ENCODE measurements at places on chromosomes 3 and 15.

DNA sequence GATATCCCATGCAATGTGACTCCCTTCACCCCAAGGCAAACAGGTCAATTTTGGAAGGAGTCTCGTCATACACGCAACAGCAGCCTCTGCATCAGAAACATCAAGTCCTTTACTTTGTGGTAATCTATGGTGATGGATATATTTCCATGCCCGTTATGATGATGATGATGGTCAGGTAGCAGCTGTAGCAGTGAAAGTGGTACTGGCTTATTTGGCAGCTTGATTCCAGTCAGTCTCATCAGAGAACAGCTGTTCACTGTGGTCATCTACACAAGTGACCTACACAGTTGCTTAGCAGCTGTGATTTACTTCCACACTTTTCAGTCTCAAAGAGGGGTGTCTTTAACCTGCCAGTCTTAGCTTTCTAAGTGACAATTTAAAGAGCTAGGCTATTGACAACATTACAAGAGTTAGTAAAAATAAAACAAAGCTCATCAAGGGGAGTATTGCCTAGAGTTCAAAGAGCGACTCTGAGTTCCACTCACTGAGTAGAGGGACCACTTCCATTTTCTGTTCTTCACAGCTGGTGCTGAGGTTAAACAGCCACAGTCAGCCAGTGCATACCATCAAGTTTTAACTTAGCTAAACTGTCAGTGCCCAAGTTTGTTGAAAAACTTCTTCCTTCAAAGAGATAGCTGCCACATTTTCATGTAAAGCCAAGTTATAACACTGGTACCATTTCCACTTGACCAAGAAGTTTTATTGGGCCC lies 587.4 kb upstream of the KCNMB2 start:
- DNase-seq, result no peak

GRCh38 chr3:106734712-106735111 lies 642.5 kb upstream of the CCDC54 start:
- no peak for DNase-seq

DNA sequence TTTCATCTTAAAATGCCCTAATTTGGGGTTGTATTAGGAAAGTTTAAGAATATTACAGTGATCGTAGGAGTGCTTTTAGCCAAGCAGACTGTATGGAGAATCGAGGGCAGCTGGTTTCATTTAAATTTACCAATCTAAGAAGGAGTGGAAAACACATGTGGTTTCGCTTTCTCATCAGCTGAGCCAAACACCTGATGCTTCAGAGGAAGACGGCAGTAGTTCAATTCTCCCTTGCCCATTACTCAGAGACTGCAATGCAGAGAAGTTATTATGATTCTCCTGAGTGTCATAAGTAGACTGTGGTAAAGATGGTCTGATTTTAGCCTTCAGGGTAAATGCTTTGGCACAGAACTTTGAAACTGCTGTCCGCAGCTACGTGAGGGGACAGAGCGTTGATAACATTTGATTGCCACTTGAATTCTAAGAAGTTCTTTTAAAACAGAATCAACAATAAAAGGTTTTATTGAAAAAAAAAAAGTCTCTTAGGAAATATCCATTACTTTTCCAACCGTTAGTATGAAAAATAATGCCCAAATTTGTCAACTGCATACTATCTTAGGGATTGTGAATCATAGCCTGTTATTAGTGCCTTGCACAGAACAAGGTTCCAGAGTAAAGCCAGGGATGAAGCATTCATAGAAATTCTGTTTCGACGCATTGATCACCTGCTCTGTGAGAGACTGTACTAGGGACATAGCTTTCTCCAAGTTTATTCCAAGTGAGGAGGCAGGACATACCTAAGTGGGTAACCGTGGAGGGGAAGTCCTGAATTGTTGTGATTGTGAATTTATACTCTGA lies 25.6 kb downstream of the LYSMD4 start:
- DNase-seq, result no peak

GRCh38 chr3:55720614-55721013 lies 233.5 kb upstream of the WNT5A start:
- DNase-seq, result no peak

DNA sequence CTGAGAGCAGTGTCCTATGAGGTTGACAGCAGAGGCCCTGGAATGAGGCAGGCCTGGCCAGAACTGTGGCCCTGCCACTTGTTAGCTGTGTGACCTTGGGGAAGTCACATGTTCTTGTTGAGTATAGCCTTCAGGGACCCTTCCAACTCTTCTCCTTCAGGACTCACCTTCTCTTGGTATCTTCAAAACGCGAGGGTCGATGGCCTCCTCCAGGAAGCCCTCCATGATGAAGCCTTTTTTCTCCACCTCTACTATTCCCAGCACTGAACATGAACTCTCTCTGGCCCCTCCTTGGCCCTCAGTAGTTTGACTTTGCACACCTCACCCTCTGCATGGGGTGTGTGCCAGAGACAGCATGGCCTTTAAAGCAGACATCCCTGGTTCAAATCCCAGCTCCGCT lies 195.1 kb upstream of the LINGO1 start:
- DNase-seq, result no peak

GRCh38 chr3:158531334-158531733 lies 39.7 kb upstream of the MLF1 start:
- DNase-seq, result peak; percentile 2

DNA sequence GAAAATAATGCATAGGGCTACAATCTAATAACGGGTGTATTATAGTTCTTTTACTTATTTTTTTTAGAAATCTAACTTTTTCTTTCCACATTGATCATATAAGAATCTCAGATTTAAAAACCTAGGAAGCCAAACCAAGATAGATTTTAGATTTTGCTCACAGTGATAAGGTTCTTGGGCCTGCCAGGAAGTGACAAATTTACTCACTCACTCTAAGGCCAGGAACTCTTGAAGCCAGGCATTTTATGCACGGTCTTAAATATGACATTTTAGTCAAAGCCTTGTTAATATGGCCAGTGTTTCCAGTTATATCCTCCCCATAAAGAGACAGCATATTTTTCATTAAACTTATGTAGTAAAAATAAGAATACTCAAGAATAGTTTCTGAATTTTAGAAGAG lies 271.4 kb downstream of the SQOR start:
- DNase-seq, result no peak

DNA sequence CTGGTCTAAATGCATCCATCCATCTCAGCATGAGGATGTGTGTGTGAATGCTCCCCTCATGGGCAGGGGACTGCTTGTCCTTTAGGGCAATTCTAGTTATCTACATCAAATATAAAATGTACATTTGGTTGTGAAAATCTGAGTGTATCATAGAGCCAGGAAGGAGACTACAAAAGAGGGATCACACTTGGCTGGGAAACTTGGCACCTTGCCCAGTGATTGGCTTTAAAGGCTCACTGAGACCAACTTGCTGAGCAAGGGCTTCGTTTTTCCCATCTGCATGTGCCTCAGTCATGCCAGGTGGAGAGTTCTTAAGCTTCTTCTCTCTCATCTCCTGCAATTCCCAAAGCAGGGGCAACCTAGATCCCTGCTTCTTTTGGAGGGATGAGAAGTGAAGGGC lies 5.2 kb downstream of the CAPN3 start:
- peak; percentile 1 for DNase-seq

DNA sequence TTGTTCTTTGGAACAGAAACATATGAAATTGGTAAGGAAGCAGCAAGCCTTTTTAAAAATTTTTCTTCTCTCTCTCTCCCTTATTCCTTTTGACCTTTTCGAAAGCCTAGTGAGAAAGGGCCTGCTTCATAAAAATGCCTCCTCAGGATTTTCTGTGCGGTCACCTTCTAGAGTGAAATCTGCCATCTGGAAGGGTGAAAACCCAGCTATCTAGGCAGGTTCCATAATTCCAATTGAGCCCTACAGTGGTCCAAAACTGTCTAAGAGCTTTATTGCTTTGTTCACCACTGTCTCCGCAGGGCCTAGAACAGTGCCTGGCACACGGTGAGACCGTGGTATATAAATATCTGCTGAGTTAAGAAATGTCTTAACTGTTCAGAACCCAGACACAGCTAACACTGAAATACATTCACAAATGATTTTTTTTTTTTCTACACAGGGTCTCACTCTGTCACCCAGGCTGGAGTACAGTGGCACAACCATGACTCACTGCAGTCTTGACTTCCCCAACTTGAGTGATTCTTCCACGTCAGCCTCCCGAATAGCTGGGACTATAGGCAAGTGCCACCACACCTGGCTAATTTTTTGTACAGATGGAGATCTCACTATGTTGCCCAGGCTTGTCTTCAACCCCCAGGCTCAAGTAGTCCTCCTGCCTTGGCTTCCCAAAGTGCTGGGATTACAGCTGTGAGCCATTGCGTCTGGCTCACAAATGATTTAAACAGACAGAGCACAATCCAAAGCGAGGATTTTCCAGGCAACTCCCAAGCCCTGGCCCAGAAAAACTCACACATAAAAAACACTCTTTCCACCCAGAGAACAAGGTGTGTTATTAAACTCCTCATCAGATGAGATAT lies 64.4 kb downstream of the FRMD4B start:
- DNase-seq, result no peak

DNA sequence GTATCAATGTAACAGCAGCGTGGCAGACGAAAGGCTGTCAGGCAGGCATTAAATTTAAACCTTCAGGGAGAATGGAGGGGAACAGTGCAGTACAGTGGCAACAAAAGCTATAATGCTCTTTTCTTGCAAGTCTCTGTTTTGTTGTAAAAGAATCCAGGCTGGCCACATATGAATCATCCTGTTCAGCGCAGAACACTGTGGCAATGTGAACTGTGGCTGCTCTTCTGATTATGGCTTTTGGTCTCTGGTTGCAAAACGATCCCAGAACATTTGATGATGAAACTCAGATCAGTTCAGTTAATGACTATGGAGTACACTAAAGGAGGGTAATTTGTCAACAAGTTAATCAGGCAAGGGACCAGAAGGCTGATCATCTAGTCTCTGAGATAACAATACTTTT lies 219.7 kb upstream of the SGO1 start:
- DNase-seq, result no peak

DNA sequence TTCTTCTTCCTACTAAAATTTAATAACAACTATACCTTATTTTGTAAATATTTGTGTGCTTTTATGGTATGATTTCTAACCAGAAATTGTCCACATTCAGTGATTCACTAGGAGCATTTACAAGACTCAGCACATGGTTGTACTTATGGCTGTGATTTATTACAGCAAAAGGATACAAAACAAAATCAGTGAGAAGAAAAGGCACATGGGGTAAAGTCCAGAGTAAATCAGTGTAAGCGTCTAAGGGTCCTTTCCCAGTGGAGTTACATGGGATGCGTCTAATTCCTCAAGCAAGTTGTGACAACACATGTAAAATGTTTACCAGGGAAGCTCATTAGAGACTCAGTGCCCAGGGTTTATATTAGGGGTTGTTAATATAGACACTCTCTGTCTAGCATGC lies 31.1 kb downstream of the RNF13 start:
- DNase-seq, result no peak

DNA sequence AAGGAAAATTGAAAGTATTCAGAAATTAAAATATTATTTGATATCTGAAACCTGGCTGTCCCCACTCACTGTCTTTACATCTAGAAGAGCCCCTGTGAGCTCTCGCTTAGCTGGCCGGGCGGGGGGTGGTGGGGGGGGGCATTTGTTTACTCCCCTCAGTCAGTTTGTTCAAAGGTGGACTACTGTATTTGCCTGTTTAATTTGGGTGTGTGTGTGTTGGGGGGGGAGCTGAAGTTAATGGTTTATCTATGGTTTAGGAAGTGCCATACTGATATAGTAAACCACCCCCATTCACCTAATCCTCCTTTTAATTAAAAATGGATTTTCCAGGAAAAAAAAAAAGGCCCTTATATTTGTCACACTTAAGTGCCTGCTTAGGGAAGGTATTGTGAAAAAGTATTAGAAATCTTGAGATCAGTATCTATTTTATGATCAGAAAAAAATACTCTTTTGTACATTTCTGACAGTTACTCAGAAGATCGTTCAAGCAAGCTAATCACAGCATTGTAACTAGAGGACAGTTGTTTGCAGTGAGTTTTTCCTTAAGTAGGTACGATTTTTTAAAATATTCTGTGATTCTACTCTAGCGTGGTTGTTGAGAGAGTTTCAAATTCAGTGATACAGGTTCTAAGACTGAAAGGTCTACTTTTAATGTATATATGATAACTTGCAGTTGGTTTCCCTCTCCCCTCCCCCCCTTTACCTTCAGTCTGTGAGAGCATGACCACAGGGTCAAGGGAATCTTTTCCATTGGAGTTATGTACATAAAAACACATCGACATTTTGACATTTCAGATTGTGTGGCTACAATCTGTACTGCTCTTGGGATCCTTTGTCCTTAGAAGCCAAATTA lies 8.5 kb downstream of the NR2F2 start:
- no peak for DNase-seq

GRCh38 chr15:68349151-68349550 lies 71.6 kb downstream of the FEM1B start:
- no peak for DNase-seq

GRCh38 chr3:61451841-61452240 lies 109.5 kb upstream of the PTPRG start:
- DNase-seq, result no peak

- no peak for DNase-seq
Observed at GRCh38 chr3:66823009-66823397, 175.1 kb upstream of the KBTBD8 start.

DNA sequence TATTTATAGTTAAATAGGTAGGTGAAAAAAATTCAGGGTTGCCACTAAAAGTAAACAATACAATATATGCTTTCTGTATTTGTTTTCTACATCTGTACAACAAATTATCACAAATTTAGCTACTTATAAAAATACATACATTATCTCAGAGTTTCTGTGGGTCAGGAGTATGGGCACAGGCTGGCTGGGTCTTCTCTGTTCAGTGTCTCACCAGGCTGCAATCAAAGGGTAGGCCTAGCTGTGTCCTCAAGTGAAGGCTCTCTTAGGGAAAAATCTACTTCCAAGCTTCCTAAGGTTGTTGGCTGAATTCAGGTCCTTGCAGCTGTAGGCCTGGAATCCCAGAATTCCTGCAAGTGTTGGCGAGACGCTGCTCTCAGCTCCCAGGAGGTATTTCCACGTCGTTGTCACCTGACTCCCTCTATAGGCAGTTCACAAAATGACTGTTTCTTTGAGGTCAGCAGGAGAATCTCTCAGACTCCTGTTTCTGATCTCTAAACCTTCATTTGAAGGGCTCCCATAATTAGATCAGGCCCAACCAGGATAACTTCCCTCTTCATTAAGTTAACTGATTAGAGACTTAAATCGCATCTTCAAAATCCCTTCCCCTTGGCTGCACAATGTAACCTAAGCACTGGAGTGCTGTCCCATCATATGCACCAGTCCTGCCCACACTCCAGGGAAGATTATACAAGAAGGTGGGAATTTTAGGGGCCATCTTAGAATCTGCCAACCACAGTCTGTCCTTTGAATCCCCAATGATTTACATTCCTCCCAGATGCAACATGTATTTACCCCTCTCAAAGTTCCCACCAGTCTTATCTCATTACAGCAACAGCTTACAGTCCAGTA lies 296.6 kb downstream of the SUCLG2 start:
- peak; percentile 12 for DNase-seq

DNA sequence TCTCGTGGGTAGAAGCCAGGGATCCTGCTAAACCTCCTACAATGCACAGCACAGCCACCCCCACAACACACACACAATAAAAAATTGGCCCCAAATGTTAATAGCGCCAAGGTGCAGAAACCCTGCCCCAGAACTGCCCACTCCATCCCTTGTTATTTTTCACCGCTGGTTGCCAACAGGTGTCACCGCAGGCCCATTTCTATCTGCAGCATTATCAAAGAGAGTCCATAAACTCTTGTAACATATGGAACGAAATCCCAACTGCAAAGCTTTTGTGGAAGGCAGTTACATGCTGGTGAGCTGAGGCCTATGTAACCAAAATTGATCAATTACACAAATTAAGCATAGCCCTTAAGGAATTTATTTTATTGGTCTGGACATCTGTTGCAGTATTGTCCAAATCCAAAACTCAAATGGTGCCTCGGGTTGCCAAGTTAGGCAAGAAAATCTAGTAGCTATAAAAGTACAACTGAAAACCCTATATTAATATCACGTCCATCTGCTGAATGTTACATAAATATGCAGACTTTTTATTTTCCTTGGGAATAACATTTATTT lies 66.2 kb downstream of the SAMMSON start:
- no peak for DNase-seq

Data from NCI-H1436 (cell line).